CD4-positive, alpha-beta T cell treated with Interleukin-15 for 1 hour (primary cell): ENCODE measurements at places on chromosomes 5 and 9.

DNA sequence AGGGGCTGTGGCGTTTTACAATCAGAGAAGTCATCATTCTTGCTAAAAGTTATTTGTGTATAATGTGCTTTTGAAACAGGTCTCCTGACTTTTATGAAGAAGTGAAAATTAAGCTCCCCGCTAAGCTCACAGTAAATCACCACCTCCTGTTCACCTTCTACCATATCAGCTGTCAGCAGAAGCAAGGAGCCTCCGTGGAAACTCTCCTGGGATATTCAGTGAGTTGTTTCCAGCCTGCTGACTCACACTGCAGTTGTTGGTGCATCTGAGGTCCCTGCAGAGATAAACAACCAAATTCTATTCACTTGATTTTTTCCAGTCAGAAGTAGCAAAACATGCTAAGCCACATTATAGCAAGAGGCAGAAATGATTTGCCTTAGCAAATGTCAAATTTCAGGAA lies 156.7 kb downstream of the DOCK8 start:
- no peak for DNase-seq

GRCh38 chr5:159092332-159092687 lies 7.4 kb downstream of the EBF1 start:
- no peak for DNase-seq

GRCh38 chr9:17614903-17615302 lies 36.0 kb downstream of the SH3GL2 start:
- DNase-seq = no peak

DNA sequence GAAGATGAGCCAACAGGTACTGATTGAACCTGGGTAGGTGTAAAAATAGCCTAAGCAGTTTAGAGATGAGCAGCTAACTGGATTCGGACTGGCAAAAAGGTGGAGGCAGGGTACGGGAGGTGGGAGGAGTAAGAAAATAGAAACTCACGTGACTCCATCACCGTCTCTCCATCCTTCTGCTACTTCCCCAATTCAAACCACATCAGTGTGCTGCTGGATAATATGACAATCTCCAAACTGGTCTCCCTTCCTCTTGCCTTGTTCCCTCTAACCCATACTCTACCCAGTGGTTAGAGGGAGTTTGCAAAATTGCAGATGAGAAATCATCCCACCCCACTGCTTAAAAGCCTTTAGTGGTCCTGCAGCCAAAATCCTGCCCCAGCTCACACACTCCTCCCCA lies 42.7 kb downstream of the RIGI start:
- no peak for DNase-seq

GRCh38 chr5:42840269-42840668 lies 28.6 kb upstream of the SELENOP start:
- no peak for DNase-seq

GRCh38 chr5:40406741-40407211 lies 272.9 kb upstream of the PTGER4 start:
- peak; percentile 48 for DNase-seq

- no peak for DNase-seq
These were observed 17.4 kb upstream of the PITX1 start for GRCh38 chr5:135051399-135051798.

- DNase-seq = no peak
These were observed 61.4 kb downstream of the SLC44A1 start for GRCh38 chr9:105305856-105306255.
